T1000 (cell line): ENCODE measurements at places on chromosomes 2 and 18.

DNA sequence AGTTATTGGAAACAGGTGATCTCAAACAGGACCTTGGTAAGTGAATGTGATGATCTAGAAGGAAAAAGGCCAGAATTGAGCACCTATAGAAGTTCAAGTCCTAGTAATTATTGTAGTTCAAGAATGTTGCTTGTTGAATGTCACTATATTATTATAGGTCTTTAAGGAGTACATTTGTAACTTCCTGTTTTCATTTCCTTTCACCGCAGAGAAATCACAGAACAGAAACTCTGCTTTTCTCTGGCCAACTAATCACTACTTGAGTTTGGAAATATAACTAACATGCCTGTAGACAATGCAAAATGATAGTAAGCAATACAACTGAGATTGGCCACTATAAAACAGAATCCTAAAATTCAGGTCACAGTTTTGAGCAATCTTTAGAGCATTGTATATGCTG is 61.8 kb upstream of the EFEMP1 start:
- no peak for DNase-seq

DNA sequence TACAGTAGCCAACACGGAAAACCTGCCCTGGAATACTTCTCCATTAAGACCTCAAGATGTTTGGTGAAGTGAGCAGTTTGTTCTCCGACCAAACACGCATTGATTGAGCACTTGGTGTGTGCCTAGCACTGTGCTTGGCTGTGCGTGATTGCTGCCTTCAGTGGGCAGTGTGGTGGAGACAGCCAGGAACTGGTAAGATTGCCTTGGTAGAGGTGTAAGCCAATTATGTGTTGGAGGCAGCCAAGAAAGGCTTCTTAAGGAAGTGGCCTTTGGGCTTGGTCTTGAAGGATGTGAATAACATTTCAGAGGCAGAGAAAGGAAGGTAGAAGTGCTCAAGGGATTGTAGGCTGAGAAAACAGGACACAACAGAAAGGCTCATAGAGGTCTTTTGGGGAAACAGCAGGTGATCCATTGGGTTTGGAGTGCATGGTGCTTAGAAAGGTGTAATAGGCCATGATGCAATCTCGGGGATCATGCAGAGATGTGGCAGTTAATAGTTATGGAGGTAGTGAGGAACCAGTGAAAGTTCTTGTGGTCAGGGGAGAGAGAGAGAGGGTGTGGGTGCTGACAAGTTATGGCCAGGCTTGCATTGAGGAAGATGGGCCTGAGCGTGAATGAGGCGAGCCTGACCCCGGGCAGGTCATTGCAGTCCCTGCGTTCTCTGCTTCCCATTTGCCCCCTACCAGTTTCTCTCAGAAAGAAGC is 6.3 kb downstream of the B3GNT2 start:
- no peak for DNase-seq

- DNase-seq = no peak
Measured at GRCh38 chr2:228846161-228846560, 424.9 kb downstream of the PID1 start.

DNA sequence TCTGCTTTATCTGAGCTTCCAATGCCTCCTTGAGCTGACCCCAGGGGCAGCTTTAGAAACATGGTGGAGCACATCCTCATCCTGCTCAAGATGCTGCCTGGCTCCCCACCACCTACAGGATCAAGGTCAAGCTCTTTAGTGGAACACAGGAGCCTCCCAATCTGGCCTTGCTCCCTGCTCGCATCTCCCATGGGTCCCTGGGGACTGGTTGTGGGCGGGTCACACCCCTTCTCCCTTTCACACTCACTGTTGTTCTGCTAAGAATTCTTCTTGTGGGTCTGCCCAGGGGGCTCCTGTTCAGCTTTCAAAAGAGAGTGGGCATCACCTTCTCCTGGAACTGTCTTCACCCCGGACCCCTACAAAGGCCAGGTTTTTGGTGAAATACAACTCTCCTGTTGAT is 8.4 kb upstream of the NT5DC4 start:
- DNase-seq = no peak

GRCh38 chr2:229160180-229160579 is 110.9 kb downstream of the PID1 start:
- DNase-seq = no peak

DNA sequence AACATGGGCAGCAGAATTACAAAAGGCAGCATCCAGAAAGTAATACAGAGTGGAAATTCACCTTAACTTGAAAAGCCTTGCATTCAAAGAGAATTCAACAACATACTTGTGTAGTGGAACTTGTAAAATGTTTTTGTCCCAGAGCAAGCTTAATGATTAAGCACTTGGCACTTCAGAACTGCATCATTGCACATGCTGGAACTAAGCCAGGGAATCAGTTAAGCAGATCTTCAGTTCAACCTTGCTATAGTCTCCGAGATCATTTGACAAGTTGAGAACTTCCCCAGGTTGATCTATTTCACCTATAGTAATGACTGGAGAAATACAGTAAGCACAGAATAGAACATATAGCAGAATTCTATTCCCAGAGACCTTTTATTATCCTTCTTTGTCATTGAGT is 1337.2 kb upstream of the NXPH2 start:
- DNase-seq = no peak

- DNase-seq = no peak
Measured at GRCh38 chr2:172864182-172864581, 128.5 kb downstream of the RAPGEF4 start.

GRCh38 chr2:2271469-2271941 is 59.6 kb downstream of the MYT1L start:
- peak; percentile 8 for DNase-seq

- no peak for DNase-seq
Measured at GRCh38 chr2:181052523-181052891, 72.1 kb downstream of the UBE2E3 start.

GRCh38 chr18:59939127-59939526 is 39.3 kb downstream of the PMAIP1 start:
- no peak for DNase-seq

DNA sequence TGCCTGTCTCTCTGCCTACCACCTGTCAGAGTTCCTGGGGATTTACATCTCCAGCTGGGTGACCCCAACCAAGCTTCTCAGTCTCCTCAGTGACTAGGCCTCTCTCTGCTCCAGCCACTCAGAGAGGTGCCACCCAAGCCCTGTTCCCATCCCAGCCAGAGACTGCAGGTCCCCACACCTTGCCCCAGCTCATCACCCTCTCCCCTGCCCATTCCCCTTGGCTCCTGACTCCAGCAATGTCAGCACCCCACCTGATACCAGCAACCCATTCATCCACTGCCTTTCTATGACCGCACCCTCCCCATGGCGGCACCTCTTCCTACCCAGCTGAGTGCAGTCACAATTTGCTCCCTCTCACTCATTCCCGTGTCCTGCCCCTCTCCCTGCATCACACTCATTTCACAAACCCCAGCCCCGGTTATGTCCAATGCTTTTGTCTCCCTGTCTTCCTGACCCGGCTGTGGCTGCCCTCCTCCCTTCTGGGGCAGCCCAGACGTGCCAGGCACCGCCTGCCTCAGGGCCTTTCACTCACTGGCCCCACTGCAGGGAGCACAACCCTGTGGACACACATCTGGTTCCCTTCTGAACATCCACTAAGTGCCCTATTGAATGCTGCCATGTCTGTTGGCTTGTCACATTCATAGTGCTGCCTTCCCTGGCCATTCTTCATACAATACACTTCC is 494.8 kb upstream of the HS6ST1 start:
- DNase-seq = no peak

DNA sequence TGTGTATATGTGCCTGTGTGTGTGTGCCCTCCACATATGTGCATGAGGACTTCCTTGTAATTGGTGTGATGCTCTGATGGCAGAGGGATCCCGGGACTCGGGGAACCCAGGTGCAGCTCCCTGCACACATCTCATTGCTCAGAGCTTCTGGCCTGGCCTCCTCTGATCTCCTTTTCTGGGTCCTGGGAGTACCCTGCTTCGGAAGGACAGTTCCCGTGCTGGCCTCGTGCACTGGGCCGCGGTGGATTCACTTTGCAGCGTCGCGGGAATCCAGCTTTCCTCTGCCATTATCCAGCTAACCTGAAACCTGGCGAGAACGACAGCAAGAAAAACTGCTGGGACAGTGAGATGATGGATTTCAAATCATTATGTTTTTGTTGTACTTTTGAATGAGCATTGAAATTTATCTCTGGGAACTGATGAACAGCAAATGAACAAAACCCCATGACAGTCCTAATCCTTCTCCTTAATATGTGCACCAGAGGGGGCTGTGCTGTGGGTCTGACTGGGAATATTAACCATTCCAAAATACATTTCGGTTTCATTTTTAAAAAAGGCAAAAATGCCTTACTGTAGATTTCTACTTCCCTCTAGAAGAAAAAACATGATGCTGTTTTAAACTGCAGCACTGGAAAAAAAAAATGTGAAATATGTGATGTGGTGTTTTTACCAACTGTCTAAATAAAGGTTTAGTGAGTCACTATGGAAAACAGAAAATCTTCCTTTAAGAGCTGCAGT is 78.2 kb downstream of the PTGR3 start:
- DNase-seq = no peak

GRCh38 chr2:157305723-157306110 is 19.9 kb downstream of the ERMN start:
- no peak for DNase-seq

DNA sequence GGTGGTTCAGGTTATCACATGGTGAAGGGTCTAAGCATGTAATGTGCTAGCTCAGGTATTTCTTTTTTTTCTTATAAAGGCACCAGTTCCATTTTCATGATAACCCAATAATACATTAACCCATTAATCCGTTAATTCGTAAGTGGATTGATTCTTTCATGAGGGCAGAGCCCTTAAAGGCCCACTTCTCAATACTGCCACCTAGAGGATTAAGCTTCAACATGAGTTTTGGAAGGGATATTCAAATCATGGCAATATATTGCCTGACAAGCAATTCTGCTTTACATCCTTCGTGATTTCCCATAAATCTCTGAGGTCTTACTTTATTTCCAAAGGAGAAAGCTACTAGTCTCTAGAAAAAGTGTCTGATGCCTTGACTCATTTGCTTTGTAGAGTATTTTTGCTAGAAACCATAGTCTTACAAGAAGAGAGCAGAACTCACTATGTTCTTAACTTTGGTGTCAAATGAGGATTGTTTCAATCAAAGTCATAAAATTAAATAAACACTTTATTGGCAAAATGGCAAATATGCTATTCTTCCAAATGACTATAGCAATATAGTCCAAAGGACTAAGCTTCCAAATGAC is 271.3 kb downstream of the KCNS3 start:
- DNase-seq = no peak

GRCh38 chr2:26465981-26466471 is 11.9 kb downstream of the OTOF start:
- no peak for DNase-seq

- no peak for DNase-seq
Measured at GRCh38 chr2:218224186-218224585, 7.2 kb downstream of the ARPC2 start.

DNA sequence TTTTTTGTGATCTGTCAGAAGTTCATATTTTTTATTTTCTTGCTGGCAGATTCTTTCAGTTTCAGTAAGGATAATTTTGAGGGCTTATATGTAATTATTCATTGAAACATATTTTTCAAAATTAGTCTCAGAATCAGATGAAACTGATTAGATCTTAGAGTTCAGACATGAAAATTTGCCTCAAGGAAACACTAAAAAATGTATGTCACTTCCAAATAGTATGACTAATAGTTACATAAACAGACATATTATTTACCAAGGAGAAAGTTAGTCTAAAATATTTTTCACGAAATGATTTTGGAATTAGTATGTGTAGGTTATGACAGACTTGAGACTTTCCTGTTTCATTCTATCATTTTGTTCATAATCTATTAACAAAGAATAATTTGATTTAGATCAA is 628.6 kb downstream of the CCDC85A start:
- no peak for DNase-seq

DNA sequence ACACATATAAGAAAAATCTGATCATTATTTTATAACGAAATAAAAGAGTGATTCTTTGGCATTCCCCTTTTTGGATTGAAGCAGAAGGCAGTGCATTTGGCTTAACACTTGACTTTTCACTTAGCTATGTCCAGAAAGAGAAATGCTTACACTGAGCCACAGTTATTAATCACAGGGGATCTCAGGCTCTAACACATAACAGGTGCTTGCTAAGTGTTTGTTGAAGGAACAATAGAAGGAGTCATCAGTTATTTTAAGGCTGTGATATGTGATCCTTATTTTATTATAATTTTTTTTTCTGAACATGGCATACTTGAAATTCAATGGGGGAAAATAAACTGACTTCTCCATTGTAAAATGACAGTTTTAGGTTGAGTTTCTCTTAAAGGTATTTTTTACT is 209.5 kb downstream of the UBE2E3 start:
- no peak for DNase-seq

DNA sequence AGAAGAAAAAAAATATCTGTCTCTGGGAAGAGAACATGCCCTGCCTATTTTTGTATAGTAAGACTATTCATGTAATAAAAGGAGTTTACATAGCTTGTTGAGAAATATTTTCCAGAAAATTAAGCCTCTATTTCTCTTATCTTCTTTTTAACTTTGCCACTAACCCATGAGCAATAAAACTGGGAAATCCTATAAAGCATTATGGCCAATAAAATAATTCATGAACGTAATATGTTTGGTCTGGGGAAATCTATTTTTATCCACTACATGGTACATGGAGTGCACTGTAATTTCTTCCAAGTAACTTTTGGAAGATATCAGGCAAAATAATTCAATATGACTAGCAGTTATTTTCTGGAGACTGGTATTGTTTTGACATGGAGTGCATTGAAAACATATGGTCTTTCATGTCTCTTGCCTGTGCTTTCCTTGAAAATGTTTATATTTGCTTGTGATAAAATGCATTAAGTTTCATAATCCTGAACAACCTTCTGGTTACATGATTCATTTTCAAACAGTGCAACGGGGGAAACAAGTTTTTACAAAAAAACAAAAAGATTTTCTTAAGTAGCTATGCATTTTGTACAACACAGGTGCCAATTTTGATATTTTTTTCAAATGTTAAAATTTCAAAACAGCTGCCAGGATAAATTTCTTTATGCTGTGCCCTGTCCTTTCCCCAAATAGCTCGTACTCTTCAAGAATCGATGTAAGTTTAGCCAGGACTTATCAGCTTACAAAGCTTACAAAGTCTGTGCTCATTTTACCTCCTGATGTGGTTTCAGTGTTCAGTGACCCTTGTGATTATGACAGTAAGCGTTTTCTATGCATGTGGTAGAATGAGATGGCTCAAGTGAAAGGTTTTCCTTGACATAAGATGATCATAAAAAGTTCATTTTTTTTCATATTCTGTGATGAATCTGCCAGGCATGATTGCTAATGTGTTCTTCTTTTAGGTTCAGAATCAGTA is 194.5 kb downstream of the UBE2E3 start:
- no peak for DNase-seq

- no peak for DNase-seq
Measured at GRCh38 chr2:127634066-127634617, 11.8 kb upstream of the GPR17 start.

- no peak for DNase-seq
Measured at GRCh38 chr2:88735853-88736252, 44.4 kb downstream of the RPIA start.

- no peak for DNase-seq
Measured at GRCh38 chr2:176526995-176527901, 258.0 kb downstream of the MTX2 start.

- no peak for DNase-seq
Measured at GRCh38 chr2:8977758-8978157, 25.7 kb downstream of the MBOAT2 start.

GRCh38 chr18:59481436-59481835 is 122.4 kb upstream of the LMAN1 start:
- no peak for DNase-seq
